Spinal cord (tissue), 10 donors: ENCODE measurements at places on chromosomes 16 and 17. TPM values are rescaled to one million over a fixed set of nuclear protein-coding genes. Genes with fewer than 3 reads are reported as not detected.

GRCh38 chr16:87822108-87822970 lies 47.0 kb downstream of the SLC7A5 start:
- no peak for DNase-seq

GRCh38 chr17:36195434-36196130 lies 976 bp downstream of the CCL3L1 start:
- no peak for DNase-seq

GRCh38 chr16:51150888-51151320 lies at the start of gene SALL1:
TSS of gene SALL1 (minus strand) at chr16:51151270. CDS start at chr16:51151241, 29 bp downstream.
- no peak for DNase-seq

DNA sequence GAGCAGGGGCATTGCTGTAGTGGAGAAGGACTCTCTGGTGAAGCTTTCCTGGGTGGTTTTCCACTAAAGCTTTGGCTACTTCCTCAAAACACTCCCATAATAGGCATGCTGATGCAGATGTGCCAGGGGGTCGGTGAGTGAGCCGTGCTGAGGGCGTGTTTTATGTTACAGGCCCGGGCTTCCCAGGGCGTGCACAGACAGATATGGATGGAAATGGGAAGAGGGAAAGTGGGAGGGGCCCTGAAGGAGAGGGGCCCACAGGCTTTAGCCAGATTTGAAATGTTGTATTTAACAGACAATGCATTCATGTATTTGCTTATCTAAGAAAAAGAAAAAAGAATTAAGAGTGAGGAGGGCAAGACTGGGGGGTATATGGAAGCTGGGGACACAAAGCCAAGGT lies 56.3 kb downstream of the IL21R start:
- no peak for DNase-seq

DNA sequence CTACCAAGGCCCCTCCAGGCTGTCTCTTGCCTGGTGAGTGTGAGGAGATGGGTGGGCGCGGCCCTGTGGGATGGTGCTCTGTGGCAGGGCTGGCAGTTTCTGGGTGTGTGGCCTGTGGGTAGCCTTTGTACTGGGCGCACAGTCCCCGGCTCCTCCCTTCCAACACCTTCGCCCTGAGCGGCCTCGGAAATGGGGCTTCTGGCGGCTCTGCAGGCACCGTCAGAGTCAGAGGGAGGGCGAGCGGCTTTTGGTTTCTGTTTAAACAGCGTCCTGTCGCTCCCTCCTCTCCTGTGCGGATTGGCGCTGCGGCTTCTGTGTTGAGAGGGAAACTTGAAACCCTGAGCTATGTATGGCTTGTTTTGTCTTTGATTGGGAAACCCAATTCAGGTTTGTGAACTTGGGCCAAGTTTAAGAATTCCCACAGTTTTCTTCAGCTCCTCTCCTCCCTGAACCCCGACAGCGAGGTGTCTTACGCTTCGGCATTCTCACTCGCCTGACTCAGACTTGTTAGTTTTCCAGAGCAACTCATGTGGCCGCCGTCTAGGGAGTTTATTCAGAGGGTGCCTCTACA lies 8.3 kb upstream of the ZNF750 start:
- DNase-seq = no peak

DNA sequence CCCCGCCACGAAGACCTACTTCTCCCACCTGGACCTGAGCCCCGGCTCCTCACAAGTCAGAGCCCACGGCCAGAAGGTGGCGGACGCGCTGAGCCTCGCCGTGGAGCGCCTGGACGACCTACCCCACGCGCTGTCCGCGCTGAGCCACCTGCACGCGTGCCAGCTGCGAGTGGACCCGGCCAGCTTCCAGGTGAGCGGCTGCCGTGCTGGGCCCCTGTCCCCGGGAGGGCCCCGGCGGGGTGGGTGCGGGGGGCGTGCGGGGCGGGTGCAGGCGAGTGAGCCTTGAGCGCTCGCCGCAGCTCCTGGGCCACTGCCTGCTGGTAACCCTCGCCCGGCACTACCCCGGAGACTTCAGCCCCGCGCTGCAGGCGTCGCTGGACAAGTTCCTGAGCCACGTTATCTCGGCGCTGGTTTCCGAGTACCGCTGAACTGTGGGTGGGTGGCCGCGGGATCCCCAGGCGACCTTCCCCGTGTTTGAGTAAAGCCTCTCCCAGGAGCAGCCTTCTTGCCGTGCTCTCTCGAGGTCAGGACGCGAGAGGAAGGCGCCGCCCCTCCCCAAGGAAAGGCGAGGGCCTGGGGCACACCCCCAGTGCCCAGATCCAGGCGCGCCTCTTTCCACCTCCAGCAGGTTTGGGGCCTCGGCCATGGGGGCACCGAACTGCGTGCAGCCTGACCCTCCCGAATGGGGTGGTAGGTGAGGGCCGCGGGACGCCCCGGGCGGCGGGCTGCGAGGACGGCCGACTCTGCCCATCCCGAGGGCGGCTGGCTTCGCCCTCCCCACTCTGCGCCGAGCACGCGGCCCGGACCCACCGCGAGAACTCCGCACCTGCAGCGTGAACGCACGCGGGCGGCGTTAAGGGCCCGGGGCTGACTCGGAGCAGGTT lies 664 bp downstream of the HBQ1 start:
- DNase-seq = peak; percentile 78

DNA sequence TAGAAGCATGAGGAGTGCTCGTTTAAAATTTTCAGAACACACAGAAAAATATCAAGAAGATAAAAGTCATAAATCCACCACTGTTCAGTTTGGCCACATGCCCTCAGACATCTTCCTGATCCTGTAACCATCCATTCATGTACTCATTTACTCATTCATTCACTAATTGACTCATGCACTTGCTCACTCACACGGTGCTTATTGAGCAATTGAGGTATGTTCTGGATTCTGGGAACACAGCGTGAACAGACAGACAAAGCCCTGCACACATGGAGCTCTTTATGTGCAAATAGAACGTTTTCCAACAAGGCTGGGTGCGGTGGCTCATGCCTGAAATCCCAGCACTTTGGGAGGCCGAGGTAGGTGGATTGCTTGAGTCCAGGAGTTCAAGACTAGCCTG lies 10.2 kb upstream of the NATD1 start:
- DNase-seq = no peak

- DNase-seq = peak; percentile 94
Measured at GRCh38 chr17:2049333-2050299, 5.3 kb upstream of the HIC1 start.

- no peak for DNase-seq
Measured at GRCh38 chr16:16830973-16831372, 452.0 kb downstream of the NPIPA7 start.

DNA sequence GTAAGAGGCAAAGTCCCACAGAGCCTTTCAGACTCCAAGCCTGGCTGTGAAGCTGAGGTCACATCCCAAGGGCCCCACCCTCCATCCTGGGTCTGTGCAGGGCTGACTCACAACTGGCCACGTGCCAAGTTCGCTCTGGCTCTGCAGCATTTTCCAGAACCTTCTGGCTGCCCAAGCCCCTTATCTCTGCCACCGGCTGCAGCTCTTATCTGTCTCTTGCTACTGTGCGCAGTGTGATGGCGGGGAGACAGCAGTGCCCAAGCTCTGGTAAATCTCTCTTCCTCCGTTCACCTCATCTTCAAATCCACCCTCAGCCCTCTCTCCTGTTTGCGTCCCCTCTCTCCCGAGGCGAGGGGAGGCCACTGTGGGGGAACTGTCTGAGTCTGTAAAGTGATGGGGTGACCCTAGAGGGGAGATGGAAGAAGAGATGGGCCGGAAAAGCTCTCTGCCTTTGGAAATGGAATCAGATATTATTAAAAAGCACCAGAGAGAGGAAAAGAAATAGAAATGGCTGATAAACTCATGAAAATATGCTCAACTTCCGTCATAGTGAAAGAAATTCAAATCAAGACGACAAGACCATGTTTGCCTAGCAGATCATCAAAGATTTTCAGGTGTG lies 162.7 kb upstream of the CDC42EP4 start:
- DNase-seq = peak; percentile 63

- DNase-seq = no peak
Measured at GRCh38 chr17:34205401-34205800, 49.7 kb upstream of the CCL2 start.

- DNase-seq = no peak
Measured at GRCh38 chr16:85209526-85210121, 97.4 kb upstream of the CIBAR2 start.

DNA sequence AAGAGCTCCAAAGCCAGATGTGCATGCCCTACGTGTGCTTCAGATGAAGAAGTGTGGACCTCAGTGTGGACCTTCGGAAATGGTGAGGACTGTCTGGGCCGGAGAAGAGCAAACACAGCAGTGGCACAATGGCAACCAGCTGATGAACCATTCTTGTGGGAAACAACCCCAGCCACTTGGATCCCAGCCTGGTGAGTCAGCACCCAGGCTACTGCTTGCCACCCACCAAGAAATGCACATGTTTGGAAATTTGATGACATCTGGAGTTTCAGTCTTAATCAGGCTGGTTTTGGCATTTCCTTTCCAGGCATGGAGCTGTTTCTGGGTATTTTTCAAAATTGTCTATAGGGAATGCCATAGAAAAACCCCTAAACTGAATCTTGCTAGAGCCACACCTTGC lies 42.7 kb downstream of the DYNLRB2 start:
- DNase-seq = no peak

- no peak for DNase-seq
Measured at GRCh38 chr17:64269687-64270649, 6.9 kb upstream of the TEX2 start.

GRCh38 chr16:15966836-15967546 lies 17.6 kb downstream of the ABCC1 start:
- DNase-seq = no peak

DNA sequence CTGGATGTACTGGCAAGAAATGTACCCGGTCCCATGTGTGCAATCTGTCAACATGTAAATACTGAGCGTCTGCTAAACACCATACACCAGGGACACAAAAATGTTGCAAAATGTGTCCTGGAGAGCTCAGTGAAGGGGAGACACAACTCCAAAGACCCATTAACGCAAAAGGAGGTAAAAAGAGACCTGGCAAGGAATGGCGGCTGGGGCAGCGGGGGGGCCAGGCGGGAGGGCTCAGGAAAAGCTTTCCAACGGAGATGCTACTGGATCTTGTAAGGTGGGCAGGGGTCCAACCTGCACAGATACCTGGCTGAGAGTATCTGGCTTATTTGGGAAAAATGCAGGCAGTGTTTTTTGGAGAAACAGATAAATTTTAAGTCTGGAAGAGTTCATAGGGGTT lies 40.7 kb downstream of the ADCY9 start:
- no peak for DNase-seq

DNA sequence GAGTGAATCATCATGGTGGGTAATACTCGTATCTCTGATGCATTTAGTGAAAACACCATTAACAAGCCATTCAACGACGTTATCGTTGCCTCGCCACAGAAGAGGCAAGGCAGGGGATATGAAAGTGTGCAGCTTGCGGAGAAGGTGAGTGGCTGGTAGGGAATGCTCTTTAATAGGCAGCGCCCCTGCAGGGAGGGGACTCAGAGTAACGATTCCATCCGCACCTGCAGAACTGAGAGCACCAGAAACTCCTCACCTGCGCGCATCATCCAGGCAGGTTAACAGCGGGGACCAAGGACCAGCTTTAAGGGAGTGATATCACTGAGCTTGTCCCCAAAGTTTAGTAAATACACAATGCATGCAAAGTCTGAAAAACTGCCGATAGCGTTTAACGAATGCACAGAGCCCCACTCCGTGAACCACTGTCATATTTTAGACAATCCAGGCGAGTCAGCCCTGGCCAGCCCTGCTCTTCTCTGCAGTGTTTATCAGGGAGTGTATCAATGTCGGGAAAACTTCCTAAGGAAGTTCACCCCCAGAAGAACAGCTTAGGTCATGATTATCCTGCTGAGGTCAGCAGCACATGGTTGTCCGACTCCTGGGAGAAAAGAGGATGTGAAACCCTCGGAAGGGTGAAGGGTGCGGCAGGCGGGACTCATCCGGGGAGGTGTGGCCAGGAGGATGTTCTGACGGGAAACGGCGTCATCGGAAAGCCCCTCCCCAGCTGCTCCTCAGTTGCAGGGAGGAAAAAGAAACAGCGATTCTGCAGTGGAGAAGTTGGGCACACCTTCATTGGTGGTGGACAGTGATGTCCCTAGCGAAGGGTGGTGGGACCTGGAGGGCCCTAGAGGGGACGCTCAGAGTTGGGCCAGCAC lies 68.5 kb upstream of the DNAH17 start:
- DNase-seq = no peak

GRCh38 chr16:85610446-85611193 lies 2.5 kb upstream of the GSE1 start:
- peak; percentile 75 for DNase-seq

DNA sequence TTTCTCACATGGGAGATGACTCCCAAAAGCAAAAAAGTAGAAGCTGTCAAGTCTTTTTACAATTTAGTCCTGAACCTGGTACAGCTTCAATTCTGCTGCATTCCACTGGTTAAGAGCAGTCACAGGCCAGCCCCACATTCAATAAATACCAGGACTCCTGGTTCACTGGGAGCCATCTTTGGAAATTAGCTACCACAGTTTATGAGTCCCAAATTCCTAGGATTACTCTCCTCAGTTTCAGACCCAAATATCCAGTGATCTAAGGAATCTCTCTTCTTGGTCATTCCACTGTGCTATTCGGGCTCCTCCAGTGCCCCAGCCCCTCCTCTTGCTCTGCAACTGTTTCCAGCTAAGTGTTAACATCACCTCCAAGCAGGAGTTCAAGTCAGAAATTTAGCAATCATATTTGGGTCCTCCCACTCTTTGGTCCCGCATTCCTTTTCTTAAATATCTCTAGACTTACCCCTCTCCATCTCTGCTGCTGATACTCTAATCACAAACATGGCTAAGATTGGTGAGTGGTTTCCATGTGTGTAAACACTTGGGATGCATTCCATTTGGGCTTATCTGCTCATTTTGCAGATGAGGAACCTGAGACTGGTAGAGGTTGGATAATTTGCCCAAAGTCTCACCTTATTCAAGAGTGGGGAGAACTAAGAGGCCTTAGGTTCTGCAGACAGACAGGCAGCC lies 9.6 kb upstream of the WIPF2 start:
- DNase-seq = no peak

DNA sequence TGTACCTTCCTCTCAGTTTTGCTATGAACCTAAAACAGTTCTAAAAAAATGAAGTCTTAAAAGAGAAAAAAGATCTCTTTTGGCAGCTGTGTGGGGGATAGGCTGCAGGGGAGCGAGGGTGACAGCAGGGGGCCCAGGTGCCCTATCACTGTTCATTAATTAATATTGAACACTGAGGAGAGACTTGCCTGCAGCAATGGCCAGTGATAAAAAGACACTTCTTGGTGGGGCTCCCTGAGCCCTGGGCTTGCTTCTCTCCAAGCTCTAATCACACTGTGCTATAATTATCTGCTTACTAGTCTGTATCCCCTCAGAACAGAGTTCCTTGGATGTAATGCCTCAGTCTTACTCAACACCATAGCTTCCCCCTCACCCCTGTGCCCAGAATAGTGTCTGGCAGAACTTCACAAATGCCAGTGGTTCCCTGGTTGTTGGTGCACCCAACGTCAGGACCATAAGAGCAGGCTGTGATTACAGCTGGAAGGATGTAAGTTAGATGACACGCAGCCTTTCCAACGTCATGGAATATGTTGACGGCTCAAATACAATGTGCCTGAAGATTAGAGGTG lies 52.0 kb upstream of the IRX6 start:
- DNase-seq = no peak

GPR179 gene
- polyA plus RNA-seq = 7.6 TPM

HOXB8 gene
- 522 TPM for polyA plus RNA-seq

LHX1 gene
- polyA plus RNA-seq = 29.6 TPM

CDH3 gene
- polyA plus RNA-seq = 22.9 TPM

BICDL2 gene
- polyA plus RNA-seq = 0.39 TPM

TPSB2 gene
- polyA plus RNA-seq = not detected

KRT31 gene
- polyA plus RNA-seq = not detected

PIK3R5 gene
- polyA plus RNA-seq = 2.7 TPM

PHB1 gene
- 136 TPM for polyA plus RNA-seq
